ENCODE measurements at places on chromosomes 11 and 22.
A peak's percentile ranks its signal among the peaks of the same experiment; 100 is the strongest.

- DNase-seq, result no peak
Observed at GRCh38 chr11:30911247-30911646, 325.1 kb upstream of the MPPED2 start.

- DNase-seq, result no peak
Observed at GRCh38 chr22:39562839-39563489, 7.6 kb upstream of the CACNA1I start.

- DNase-seq, result no peak
Observed at GRCh38 chr11:59551659-59552521, 40.6 kb downstream of the OR4D9 start.

- DNase-seq, result no peak
Observed at GRCh38 chr11:65569164-65569972, 909 bp upstream of the ZNRD2 start.

GRCh38 chr11:64246871-64247728 lies at the start of gene PPP1R14B:
Gene PPP1R14B, minus strand, starts transcription at chr11:64246943. Its CDS starts 270 bp downstream, at chr11:64246673.
- peak; percentile 58 for DNase-seq

GRCh38 chr11:109677231-109677630 lies 255.2 kb downstream of the C11orf87 start:
- no peak for DNase-seq

DNA sequence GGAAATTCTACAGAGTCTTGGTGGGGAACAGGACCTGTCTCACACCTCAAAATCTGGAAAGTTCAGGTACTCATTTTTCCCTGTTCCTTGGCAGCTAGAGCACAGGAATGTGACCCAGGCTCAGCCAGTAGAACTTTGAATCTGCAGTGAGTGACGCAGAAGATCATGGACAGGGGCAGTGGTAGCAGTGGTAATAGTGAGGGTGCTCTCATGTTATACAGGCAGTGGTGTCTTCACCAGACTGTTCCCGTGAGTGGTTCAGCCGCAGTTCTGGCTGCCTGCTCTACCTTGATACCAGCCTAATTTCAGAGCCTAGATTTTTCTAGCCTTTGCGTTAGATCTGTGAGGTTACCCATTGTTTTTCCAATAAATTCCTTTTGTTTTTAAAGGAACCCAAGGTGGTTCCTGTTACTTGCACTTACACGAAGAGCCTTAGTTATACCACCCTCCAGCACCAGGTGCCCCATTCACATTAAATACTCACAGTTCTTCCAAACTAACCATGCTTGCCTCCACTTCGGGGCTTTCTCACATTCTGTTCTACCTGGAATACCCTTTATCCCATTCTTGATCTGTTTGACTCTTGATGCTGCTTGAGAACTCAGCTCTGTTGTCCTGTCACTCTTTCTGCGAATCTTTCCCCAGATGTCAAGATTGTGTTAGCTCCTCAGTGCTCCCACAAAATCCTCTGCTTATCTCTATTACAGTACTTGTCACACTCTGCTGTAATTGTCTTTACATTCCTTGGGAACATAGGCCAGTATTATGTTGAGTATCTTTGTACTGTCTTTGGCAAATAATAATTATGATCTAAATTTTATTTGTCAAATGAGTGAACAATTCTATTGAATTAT lies 47.8 kb downstream of the SWAP70 start:
- DNase-seq, result no peak

DNA sequence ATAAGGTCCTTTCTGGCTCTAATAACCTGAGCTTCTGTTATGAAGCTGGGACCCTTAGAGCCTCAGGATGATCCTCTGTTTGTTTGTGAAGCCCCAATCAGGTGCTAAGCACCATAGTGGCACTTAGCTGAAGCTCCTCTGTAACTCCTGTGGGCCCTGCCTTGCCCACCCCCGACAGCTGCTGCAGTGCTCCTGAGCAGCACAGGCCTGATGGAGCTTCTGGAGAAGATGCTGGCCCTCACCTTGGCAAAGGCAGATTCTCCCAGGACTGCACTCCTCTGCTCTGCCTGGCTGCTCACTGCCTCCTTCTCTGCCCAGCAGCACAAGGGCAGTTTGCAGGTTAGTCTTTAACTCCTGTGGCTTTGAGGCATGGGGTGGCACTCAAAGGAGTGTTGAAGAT lies 19.0 kb upstream of the CCDC134 start:
- no peak for DNase-seq

GRCh38 chr22:27063406-27063805 lies 406.0 kb downstream of the MIAT start:
- DNase-seq, result no peak

- no peak for DNase-seq
Observed at GRCh38 chr11:108237058-108237481, 14.2 kb downstream of the ATM start.

DNA sequence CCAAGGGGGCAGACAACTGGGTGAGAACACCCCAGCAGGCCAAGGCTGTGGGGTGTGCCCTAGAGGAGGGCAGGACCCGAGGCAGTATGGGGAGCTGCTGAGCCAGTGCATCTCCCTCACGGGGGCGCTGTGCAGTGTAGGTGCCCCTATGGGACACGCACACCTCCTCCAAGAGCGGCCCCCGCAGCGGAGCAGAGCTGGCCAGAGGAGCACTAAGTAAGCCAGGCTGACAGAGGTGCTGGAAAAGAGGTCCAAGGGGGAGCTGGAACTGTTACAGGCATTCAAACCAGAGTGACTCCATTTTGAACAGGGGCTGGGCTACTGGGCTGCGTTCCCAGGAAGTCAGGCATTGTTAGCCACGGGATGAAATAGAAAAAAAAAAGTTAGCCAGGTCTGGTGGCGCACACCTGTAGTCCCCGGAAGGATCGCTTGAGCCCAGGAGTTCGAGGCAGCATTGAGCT lies 41.8 kb downstream of the TST start:
- DNase-seq, result peak; percentile 74

DNA sequence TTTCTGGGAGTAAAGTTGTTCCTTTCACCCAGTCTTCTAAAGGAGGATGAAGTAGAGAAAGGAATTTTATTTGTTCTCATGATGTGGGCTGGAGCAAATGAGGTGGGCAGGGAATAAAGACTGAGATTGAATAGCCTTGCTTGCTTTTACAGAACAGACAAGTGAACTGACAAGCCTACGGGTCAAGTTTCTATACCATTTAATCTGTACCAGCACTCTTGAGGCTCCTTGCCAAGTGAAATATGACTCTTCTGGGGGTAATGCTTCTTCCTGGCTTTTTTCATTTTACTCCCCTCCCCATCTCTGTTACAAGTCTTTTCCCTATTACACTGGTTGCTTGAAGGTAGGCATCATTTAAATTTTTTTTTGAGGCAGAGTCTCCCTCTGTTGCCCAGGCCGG lies 54.8 kb downstream of the CSTPP1 start:
- no peak for DNase-seq

- DNase-seq, result no peak
Observed at GRCh38 chr11:76824083-76824939, 36.4 kb upstream of the ACER3 start.

DNA sequence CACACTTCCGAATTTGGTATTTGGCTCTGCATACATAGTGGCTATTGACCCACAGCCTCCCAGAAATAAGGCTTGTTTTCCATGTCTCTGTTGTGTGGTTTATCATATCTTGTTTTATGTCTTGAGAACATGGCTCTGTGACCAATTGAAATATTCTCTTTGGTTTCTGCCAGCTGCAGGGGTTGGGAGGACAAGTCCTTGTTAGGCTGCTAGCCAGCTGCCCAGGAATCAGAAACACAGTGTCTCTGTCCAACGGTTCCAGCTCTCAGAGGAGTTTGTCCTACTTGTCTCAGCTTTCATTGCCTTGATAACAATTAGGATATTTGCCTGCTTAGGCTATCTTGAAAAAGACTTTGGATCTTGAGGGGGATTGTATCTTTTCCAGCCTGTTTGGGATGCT lies 6.0 kb upstream of the SLC7A4 start:
- no peak for DNase-seq

GRCh38 chr22:37062702-37063381 lies 11.3 kb downstream of the KCTD17 start:
- no peak for DNase-seq

- DNase-seq, result peak; percentile 58
Observed at GRCh38 chr22:20080445-20080775, 369 bp downstream of the DGCR8 start.

- DNase-seq, result no peak
Observed at GRCh38 chr22:45720839-45721378, 49.3 kb downstream of the ATXN10 start.

GRCh38 chr11:16603890-16604793 lies 134.3 kb upstream of the C11orf58 start:
- no peak for DNase-seq

DNA sequence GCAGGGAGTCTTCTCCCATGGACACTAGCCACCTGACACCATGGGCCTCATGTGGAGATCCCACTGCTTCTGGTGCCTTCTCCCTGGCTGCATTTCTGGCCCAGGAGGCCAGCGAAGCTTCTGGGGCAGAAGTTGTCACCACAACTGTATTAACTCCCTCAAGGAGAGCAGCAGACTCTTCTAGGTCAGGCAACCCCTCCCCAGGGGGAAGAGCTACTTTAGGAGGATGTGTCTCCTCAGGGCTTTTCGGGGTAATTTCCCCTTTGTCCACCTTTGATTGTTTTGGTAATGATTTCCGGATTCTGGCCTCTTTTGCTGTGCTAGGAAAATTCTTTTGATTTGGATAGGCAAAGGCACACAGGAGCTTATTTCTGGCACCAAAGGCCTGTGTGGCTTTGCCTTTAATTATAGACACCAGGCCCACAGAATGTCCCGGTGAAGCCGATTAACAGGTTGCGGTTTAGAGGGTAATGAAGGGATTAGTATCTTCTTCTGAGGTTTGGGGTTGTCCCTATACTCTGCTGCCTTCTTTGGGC lies 8.9 kb upstream of the UCP2 start:
- no peak for DNase-seq

GRCh38 chr22:46116491-46116958 lies 33.8 kb upstream of the PPARA start:
- DNase-seq, result peak; percentile 66

- DNase-seq, result no peak
Observed at GRCh38 chr11:15370495-15371147, 255.9 kb downstream of the INSC start.

GRCh38 chr11:130218501-130219070 lies 59.0 kb downstream of the ST14 start:
- no peak for DNase-seq

GRCh38 chr11:1296287-1296686 lies 13.1 kb downstream of the TOLLIP start:
- DNase-seq, result no peak

- DNase-seq, result no peak
Observed at GRCh38 chr11:128765104-128765503, 71.2 kb downstream of the FLI1 start.

GRCh38 chr22:18968011-18968749 lies 32.1 kb upstream of the PRODH start:
- DNase-seq, result no peak

- DNase-seq, result no peak
Observed at GRCh38 chr22:17990147-17990546, 34.2 kb downstream of the MICAL3 start.

DNA sequence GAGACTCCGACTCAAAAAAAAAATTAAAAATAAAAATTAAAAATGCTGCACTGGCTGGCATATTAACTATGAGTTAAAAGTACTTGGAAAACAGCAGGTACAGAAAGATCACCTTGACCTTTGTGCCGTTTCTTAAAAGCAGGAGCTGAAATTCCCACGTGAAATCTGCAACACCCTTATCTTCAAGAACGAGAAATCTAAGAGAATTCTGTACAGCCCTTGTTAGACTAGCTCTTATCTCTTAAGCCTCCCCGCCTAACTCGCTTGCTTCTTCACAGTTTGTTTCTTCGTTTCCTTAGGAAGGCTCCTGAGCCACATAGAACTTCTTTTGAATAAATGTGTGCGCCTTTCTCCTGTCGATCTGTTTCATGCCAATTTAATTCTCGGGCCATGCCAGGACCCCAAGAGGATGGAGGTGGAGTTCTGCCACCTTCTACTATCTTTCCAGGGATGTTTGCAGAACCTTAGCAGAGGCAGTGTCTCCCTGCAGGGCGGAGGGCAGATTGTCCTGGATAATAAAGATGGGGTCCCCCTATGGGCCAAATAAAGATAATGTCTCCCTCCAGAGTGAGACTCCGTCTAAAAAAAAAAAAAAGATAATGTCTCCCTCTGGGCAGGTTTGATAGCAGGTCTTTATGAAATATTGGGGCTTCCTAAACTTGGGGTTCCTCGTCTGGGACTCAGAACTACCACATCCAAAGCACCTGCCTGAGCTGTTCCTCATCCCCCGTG lies 27.4 kb upstream of the SYT8 start:
- DNase-seq, result no peak

- DNase-seq, result no peak
Observed at GRCh38 chr11:11963842-11964773, 44.3 kb downstream of the DKK3 start.

DNA sequence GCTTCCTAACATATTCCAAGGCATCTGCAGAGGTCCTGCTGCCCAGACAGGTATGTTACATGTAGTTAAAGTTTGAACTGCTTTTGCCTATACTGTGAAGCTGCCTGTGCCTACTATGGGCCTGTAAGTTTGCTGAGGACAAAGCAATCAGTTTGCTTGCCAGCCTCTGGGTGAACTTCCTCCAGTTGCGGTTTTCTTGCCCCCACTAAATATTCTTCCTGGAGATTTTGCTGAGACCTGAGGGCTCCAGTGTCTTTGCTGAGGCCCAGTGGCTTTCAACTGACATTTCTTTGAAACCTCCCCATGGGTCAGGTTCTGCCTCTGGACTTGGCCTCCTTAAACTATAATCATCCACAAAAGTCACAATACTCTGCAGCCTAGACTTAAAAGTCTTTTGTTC lies 29.6 kb upstream of the MMP20 start:
- DNase-seq, result no peak

DNA sequence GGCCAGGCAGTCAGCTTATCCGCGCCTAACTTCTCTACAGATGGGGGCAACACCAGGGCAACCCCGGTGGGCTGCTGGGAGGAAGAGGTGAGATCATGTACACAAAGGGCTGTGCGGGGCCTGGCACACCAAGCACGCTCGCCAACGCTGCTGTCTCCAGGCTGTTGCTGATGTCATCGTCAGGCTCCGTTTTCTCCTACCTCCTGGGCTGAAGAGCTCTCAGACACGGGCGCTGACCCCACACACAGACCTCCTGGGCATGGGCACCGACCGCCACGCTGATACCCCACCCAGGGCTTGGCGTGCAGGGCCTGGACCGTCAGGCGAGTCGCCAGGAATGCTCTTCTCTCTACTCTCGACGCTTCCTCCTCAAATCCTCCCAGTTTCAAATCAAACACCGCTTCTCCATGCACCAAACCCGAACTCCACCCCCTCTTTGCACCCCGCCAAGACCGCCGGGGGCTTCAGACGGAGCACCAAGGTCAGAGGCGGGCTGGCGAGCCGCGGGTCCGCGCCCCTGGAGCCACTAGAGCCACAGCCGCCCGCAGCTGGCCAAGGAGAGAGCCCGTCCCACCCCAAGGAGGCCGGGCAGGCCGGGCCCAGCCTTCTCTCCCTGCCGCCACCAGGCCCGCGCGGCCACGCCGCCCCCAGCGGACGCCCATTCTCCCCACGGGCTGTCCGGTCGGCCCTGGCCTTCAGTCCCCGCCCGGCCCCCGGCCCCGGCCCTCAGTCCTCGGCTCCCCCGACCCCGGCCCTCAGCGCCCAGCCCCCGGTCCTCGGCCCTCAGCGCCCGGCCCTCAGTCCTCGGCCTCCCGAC lies 772 bp downstream of the SBF1 start:
- DNase-seq, result no peak

Data from stimulated activated CD8-positive, alpha-beta memory T cell treated with anti-CD3 and anti-CD28 coated beads, Interleukin-2, amount 100 ng/mL, for 1 hour (primary cell).